ENCODE measurements at places on chromosomes 7 and 10.

- DNase-seq: no peak
Measured at GRCh38 chr7:87000344-87000743, 59.1 kb downstream of the ELAPOR2 start.

DNA sequence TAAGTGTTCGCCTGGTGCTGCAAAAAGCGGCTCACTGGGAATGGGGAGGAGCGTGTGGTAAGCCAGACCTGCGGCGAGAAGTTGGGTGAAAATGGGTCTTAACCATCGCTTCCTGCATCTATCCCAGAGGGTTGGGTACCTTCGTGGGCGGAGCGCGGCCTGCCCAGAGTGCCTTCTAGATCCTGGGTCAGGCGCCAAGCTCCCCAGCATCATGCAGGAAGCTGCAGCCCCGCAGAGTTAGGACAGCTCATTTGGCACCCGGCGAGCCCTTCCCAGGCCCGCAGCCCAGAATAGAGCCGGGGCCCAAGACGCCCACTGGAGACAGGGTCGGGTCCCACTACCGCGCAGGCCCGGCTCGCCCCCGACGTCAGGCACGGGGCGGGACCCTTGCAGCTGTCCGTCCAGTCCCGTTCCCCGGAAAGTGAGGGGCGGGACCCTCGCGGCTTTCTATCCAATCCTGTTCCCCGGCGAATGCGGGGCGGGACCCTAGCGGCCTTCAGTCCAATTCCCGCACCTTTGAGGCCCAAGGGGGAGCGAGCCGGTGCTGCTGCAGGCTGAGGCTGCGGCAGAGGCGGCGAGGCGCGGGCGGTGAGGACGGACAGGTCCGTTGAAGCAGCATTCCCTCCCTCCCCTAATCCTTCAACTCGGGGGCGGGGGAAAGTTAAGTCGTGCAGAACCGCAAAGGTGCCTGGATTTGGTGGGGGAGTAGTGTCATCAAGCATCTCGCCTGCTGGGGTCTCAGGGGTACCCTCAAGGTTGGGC, at the start of gene CROT:
CROT (plus strand) TSS at position 499 of the 762 bp plus-strand sequence. CDS start 3,405 bp downstream, outside the sequence.
- peak; percentile 93 for DNase-seq

- DNase-seq: no peak
Measured at GRCh38 chr7:71739520-71740173, 607.7 kb downstream of the GALNT17 start.

DNA sequence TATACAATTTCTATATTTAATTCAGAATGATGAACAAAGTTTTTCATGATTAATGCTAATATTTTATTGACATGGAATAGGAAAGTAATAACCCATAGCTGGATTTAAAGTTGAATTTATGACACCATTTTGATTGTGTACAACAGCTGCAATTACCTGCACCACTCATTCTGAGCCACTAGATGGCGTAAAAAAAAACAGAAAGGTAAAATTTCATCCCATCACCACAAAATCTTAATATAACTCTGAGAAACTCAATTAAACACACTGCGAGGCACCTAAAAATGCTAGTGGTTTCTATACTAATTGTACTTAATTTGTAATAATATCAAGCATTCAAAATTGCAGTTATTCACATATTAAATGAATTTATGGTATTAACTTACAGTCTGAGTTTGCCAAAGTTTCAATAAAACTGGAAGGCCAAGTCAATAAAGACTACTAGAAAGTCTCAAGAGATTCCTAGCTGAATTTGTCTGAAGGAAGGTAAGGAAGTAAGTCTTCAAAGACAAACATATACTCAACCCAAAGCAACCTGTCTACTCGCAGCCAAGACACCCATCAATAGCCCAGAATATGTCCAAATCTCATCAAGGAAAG, 182.5 kb downstream of the SKAP2 start:
- DNase-seq: no peak

DNA sequence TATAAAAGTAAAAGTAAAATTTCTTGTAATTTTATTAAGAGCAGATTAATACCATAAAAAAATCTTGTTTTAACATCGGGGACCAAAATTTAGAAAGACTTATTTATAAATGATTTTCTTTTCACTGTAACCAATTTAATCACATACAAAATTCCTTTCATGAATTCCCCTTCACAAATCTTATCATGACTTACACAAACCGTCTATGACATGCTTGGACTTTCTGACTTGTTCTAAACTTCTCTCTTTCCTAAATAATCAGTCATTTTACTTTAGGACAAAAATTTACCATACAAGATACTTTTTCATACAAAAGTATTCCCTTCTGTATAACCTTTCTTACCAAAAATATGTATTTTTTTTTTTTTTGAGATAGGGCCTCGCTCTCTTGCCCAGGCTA, 9.3 kb downstream of the CROT start:
- no peak for DNase-seq

GRCh38 chr7:144403649-144404061, at the start of gene NOBOX:
NOBOX (minus strand) TSS chr7:144403693.
- DNase-seq: no peak
